GM13977 (cell line): ENCODE measurements at places on chromosomes 5 and 9.

DNA sequence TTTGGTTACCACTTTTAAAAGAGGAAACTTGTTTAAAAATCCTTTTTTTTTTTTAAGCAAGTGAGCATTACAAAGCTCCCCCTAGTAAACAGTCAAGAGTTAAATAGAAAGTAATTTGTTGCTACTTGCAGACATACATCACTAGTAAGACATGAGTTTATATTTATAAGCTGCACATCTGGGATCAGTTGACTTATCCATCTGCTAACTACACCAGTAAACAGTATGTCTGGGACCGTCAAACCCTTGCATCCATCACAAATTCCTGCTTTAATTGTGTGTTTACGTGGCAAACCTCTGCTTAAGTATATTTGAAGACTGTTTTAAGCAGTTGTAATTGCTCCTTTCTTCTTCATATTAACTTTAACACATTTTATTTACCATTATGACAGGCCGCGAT lies 146.8 kb downstream of the EBF1 start:
- DNase-seq = no peak

GRCh38 chr5:116492016-116492623 lies 82.5 kb downstream of the SEMA6A start:
- no peak for DNase-seq

GRCh38 chr5:168734620-168735300 lies 155.6 kb upstream of the PANK3 start:
- peak; percentile 43 for DNase-seq

- DNase-seq = no peak
These were observed 113.4 kb upstream of the TAS2R1 start for GRCh38 chr5:9743507-9743906.

DNA sequence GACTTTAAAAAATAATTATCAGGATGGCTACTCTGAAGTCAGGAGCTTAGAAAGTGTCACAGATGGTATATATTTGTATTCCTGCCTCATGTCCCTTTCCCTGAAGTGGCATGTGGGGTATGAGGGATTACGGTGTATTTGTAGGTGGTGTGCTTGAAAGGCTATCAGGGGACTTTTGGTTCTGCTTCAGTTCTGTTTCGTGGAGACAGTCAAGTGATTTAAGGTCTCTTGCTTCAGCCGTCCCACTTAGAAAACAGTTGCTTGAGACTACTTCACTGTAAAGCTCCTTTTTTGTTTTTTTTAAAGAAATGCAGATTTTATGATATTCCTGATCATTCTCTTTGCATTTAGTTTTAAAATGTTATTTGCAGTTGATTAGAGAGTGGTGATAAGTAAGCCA lies 18.3 kb downstream of the PARP8 start:
- DNase-seq = no peak

DNA sequence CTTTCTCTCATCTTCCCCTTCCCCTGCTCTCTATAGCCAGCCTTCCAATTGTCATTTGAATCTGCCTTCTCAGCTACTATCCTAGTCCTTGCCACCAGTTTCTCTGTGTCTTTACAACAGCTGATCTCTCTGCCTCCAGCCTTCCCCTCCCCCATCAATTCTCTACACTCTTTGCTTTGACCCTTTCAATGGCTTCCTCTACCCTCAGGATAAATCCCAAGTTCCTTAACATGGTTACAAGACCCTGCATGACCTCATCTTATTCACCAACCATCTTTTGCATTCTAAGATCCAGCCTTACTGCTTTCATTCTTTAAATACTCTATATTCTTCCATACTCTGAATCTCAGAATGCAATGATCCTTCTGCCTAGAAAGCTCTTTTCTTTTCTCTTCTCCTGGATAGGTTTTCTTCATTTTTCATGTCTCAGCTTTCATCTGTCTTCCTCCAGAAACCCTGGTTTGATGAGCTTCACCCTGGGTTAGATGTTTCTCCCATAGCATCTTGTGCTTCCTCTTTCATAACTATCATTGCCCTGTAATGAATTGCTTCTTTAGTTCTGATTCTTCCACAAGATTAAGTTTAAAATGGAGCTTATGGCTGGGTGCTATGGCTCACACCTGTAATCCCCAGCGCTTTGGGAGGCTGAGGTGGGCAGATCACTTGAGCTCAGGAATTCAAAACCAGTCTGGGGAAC lies 58.6 kb upstream of the ZSWIM6 start:
- DNase-seq = no peak

- DNase-seq = no peak
These were observed 34.1 kb downstream of the PLPP7 start for GRCh38 chr9:131323629-131324028.

GRCh38 chr5:92922231-92922967 lies 658.6 kb downstream of the NR2F1-AS1 start:
- DNase-seq = no peak

- peak; percentile 88 for DNase-seq
These were observed 6.3 kb upstream of the IRF1 start for GRCh38 chr5:132496631-132497487.

DNA sequence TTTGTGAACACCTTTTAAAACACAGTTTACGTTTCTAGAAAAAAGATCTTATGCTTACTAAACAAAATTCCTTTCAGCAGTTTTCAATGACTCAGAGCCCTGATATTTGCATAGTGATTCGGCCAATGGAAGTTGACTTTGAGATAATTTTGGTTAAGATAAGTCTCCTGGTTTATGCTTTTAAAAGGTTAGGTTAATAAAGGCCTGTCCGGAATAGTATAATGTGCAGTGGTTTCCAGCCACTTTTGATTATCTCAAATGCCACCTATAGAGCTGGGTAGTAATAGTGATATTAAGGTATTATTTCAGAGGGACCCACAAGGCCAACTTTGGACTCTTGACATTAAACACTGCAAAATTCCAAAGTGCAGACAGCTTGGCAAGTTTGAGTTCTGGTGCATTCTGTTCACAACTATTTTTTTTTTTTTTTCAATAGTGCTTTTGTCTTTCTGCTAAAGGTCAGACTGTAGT lies 86.1 kb downstream of the F2RL2 start:
- DNase-seq = no peak

DNA sequence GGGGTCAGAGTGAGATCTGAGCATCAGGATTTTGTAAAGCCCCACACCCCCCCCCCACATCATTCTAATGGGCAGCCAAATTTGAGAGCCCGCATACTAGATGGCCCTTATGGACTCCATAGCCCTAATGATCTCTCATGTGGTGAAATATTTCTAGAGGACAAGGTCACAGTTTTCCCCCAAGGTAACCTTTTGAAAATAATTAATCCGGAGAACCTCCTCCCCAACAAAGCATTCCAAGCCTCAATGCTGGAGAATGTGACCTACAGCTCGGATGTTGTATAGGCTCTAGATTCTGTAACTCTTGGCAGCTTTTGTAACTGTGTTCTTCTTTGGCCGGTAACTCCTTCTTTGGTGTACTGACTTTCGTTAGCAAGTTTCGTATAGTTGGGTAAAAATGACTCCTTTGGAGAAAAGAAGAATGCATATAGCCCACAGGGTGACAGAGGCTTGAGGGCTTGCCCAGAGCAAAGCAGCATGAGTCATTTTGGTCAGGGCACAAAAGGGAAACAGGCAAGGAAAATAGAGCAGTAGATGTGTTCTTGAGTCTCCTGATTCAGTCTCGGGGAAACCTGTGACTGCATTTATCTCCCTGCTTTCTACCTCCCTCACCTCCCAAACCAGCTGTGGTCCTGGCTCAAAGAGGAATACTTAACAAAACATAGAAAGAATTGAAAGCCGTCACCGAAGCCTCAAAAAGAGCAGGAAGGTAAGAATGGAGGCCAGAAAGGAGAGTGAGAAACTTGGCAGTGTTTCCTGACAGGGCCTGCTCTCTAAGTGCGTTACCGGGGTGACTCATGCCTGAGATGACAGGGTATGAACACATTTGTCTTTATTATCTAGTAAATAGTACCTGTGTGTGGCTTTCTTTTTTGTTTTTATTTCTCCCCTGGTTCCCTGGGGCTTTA lies 6.6 kb upstream of the XPA start:
- no peak for DNase-seq

DNA sequence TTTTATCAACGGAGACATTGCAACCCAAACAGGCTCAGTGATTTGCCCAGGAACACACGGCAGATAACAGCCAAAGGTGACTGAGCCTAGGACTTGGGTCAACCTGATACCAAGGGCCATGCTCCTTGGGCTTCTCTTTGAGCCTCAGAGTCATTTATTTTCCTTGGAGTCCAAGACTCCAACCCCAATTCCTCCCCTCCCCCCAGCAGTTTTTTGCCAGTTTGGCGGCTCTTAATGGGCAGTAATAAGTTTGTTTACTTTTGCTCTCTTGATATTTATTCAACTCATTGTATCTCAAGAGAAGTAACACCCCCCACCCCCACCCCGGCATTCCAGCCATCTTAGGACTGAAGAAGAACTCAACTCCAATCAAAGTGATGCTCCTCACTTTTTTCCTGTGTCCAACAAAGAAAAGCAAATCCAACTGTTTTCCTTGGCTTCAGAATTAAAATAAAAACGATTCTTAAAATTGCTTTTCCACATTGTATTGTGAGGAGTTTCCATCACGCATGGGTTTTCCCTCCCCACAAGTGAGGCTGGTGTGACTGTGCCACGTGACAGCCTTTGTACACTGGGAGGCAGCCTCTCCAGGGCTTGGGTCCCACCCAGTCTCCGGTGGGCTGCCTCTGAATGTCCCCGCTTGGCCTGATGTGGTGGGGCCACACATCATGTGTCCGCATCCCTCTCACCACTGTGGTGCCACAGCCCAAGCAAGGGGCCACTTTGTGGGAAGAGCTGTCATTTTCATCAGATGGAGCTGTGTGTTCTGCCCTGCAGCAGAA lies 9.1 kb downstream of the ANGPTL2 start:
- DNase-seq = no peak

DNA sequence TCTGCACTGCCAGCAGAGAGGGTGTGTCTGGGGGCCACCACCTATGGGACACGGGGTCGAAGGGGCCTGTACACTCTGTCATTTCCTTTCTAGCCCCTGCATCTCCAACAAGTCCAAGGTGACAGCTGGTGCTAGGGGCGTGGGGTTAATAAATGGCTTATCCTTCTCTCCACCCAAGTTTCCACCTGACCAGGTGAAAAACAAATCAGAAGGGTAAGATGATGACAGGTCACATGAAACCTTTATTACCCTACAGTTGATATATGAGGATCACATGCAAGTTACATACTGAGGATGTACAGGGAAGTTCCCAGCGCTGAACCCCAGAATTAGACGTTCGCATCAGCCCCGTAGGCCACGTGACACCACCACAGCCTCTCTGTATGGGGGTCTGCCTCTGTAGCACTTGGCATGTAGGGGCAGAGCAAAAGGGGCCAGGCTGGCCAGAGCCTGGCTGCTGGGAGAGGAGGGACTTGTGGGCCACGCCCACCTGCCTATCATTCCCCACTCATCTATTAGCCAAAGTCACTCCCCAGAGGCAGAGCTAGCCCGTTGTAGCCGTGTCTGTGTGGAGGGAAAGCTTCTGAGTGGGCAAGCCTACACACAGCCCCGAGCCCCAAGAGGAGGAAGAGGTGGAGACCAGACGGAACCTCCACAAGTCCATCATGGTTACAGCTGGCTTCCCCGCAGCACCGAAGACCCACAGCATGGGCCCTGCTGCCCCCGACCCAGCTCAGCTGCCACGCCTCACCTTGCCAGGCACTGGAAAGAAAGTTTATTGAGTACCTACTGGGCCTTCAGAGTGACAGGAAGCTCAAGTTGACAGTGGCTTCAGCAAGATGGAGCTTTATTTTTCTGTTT lies 2.2 kb downstream of the TMEM141 start:
- DNase-seq = peak; percentile 2

- no peak for DNase-seq
These were observed 6.1 kb downstream of the CSNK1G3 start for GRCh38 chr5:123518111-123518510.

- DNase-seq = no peak
These were observed 33.0 kb upstream of the CTXN3 start for GRCh38 chr5:127615916-127616315.

DNA sequence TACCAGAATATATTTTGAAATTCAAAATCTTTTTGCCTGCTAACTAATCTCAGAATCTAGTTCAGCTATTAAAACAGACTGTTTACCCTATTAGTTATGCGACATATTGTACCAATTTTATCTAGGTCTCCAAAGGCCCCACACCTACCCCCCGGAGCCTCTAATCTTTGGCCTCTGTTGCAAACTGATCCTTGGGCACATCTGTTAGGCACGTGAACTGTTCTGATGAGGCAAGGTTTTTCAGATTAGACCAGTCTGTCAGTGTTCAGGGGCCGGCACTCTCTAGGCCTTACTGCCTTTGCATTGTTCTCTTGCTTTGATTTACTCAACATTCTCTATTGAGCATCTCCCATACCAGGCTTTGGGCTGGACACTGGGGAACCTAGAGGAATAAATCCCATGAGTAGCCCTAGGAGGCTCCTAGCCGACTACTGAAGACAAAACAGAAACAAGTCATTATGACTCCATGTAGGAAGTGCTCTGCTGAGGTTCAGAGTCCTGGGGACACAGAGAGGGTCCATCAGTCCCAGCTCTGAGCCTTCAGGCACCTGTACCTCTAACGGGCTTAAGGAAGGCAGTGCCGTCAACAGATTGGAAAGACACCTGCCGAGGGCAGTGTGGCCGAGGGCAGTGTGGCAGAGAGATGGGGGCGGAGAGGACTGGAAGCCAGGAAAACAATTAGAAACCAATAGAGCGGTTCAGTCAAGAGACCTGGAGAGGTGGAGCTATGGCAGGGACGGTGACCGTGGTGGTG lies 245.1 kb downstream of the AOPEP start:
- DNase-seq = no peak

DNA sequence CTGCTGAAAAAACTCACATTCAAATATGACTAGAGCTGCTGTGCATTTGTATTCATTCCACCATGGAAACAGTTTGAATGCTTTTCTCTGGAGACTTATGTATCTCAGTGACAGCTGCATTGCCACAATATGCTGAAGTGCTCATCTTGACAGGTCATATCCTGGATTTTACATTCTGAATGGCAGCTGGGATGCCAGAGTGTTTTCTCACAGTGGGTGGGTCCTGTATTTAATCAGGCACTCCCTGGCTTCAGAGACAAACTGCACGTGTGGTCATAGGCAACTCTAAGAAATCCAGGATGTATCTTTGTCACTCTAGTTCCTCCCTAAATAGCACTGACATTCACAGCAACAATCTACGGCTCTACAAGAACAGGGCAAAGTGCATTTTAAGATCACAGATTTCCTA lies 75.6 kb downstream of the ST8SIA4 start:
- no peak for DNase-seq

GRCh38 chr5:164051745-164052144 lies 546.3 kb downstream of the MAT2B start:
- no peak for DNase-seq

GRCh38 chr5:2109566-2109965 lies 226.8 kb upstream of the IRX4 start:
- DNase-seq = no peak

DNA sequence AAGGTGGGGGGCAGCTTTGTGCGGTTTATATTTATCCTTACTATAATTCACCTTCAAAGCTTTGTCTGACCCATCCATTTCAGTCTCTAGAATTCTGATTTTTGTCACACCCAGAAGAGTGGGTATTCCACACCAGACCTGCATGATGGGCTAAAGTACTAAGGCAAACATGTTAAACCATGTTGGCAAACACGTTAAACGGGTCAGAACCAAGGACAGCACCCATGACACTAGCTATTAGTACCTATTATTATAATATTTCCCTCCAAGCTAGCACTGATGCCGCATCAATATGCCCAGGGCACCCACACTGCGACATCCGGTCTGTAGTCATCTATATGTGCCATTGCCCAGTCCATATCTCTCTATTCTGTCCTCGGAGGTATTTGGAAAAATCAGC lies 104.7 kb downstream of the FBXW11 start:
- DNase-seq = no peak
